NCI-H524 (cell line): ENCODE measurements at places on chromosomes 7 and 10.

DNA sequence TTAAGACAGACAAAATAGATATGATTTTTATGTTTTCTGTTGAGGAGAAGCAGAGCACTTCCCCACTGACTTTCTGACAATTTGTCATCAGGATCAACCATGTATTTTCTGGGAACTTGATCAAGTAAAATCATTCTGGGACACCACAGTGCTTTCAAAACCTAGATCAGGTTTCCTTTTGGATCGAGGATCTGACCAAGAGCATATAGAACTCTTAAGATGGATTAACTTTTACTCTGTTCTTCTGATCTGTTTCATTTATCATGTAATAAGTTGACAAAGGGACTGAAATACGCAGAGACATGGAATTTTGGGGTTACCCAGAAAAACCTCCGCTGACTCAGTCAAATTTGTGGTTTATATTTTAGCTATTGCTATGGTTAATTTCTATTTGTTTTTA lies 136.0 kb upstream of the WNT16 start:
- DNase-seq: no peak

DNA sequence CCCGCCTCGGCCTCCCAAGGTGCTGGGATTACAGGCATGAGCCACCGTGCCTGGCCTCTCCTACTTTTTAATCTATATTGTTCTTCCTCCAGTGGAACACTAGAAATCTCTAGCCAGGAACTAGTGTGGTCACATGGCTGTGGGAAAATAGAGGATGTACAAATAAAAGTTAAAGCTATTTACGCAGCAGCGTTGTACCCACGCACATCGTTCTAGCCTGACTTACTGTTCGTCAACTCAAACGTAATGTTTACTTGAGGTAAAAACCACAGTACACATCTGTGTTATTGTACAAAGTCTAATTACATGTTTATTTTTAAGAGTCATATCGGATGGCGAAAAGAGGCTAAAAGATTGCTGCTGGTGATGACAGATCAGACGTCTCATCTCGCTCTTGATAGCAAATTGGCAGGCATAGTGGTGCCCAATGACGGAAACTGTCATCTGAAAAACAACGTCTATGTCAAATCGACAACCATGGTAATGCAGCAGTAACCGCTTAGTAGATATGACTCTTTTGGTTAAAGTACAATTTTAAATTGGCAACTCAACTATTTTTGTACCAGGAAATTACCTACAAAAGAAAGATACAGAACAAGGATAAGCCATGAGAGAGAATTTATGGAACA lies 50.8 kb downstream of the ITGB8 start:
- DNase-seq: no peak

DNA sequence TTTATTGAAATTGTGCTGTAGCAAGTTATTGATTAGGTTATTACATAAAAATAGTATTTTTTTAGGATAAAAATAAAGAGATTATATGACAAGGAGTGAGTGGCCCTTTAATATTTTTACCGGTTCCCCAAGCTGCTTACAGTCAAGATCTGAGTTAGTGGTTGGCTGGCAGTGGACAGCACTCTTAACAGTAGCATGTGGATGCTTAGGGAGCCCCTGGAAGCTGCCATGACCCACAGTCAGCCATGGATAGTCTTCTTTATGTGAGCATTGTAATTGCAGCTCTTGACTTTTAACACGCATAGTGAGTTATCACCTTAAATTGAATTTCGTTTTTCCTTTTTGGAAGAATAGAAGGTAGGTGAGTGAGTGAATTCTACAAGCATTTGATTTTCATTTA lies 22.1 kb downstream of the RAB18 start:
- DNase-seq: no peak

GRCh38 chr7:745431-746154 lies 18.5 kb upstream of the PRKAR1B start:
- no peak for DNase-seq

GRCh38 chr10:129511758-129512157 lies 44.7 kb downstream of the MGMT start:
- no peak for DNase-seq

- DNase-seq: no peak
These were observed 28.6 kb upstream of the LAMB4 start for GRCh38 chr7:108158776-108159175.

GRCh38 chr10:89887406-89887805 lies 186.0 kb downstream of the KIF20B start:
- DNase-seq: no peak

- DNase-seq: no peak
These were observed 316.0 kb upstream of the SEMA3C start for GRCh38 chr7:81234896-81235295.

DNA sequence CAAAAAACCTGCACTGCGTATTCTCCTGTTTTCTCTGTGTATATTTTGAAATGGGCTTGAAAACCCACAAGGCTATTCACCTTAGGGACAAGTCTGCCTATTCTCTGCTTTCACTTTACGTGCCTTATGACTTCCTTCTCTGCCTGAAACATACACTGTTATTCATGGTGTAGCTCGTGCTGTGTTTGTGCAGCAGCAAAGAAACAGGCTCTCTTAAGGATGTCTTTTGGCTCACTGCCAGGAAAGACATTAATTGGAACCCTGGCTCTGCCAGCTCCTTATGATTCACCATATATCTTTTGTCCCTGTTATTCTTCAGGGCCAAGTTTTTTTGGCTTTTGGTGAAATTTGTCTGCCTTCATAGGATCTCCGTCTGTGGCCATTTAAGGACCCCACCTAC lies 92.4 kb downstream of the TMEM106B start:
- no peak for DNase-seq
